Sciatic nerve (tissue), 2 donors: ENCODE measurements at places on chromosomes 5 and 9. TPM values are rescaled to one million over a fixed set of nuclear protein-coding genes. Genes with fewer than 3 reads are reported as not detected.

The PRR16 gene
- 0.71 TPM for total RNA-seq

The LCP2 gene
- total RNA-seq = 45.2 TPM

The PTGER4 gene
- 17.1 TPM for total RNA-seq

The RNF145 gene
- total RNA-seq = 68.2 TPM

The MLANA gene
- total RNA-seq = not detected

The SPZ1 gene
- total RNA-seq = not detected

The ZNF300 gene
- total RNA-seq = 6.2 TPM

The TEX48 gene
- total RNA-seq = not detected

The PKD2L2 gene
- total RNA-seq = not detected

The ROR2 gene
- 3.0 TPM for total RNA-seq

The TIMD4 gene
- not detected for total RNA-seq

The ESM1 gene
- 0.49 TPM for total RNA-seq

The TUSC1 gene
- total RNA-seq = 11.4 TPM

The ADCY2 gene
- total RNA-seq = 10.0 TPM

The RNF130 gene
- 118 TPM for total RNA-seq

The FOXE1 gene
- not detected for total RNA-seq

The SLC24A2 gene
- 0.04 TPM for total RNA-seq

The GPX3 gene
- 1,443 TPM for total RNA-seq

The CD14 gene
- total RNA-seq = 107 TPM

The TNC gene
- total RNA-seq = 28.6 TPM

The PGGT1B gene
- total RNA-seq = 44.2 TPM

The PCDHB9 gene
- 3.7 TPM for total RNA-seq

The FGD3 gene
- total RNA-seq = 11.1 TPM
